Right cardiac atrium (tissue), 5 donors: ENCODE measurements at places on chromosomes 5 and 9. TPM values are rescaled to one million over a fixed set of nuclear protein-coding genes. Genes with fewer than 3 reads are reported as not detected.

DNA sequence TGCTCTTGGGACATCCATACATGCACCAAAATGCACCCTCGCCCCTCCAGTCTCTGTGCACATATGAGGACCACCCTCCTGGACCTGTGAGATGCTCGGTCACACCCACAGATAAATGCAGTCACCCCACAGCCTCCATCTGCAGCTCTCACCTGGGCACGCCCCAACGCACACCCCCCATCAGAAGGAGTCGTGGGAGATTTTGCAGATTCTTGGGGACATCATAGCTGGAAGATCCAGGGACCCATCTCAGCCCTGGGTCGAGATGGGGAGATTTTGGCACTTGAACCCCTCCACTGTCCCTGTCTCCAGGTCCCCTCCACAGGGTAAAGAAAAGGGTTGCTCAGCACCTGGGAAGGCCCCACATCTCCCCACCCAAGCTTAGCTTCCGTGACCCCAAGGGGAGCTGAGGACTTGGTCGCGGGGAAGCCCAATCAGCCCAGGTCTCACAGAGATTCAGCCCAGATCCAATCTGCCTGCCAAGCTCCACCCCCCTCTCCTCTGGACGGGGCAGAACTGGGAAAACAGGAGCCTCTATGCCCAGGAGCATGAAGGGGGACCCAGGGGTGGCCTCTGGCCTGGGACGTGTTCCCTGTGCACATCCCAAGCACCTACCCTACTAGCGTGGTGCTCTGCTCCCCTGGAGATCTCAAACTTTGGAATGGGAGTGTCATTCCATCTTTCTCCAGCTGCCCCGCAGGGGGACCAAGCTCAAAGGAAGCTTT is 89.2 kb upstream of the LMX1B start:
- DNase-seq = no peak

- DNase-seq = no peak
Measured at GRCh38 chr5:39498278-39498952, 73.6 kb upstream of the DAB2 start.

GRCh38 chr5:60722416-60722815 is 22.4 kb upstream of the DEPDC1B start:
- DNase-seq = no peak

DNA sequence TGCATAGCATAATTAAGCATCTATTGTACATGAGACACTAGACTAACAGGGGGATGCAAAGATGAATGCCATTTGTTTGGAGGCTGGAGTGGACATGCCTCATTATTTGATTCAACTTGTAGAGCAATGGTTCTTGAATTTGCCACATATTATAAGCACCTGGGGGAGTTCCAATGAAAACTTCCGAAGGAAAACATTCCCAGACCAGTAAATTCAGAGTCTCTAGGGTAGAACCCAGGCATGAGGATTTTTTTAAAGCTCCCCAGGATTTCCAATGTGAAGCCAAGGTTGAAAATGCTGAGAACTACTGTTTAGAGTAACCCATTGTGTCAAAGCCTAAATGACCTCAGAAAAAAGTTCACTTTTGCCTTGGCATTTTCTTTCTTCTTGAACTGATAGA is 93.9 kb upstream of the ITGA1 start:
- DNase-seq = no peak

DNA sequence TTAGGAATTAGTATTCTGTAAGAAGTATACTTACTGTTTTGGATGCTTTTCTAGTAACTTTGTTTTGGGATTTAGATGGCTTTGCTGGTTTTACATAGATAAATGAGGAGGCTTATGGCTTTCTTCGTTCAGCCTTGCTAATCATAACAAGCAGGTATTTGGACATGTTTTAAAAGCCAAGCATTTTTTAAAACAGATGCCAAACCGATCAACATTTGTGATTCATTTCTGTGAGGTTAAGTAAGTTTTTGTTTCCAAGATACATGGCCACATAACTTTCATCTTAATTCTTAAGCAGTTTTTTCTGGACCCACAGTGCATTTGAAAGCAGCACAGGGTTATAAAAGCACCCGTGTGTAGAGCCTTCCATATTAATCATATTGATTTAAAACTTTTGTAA is 21.7 kb downstream of the TARS1 start:
- no peak for DNase-seq

DNA sequence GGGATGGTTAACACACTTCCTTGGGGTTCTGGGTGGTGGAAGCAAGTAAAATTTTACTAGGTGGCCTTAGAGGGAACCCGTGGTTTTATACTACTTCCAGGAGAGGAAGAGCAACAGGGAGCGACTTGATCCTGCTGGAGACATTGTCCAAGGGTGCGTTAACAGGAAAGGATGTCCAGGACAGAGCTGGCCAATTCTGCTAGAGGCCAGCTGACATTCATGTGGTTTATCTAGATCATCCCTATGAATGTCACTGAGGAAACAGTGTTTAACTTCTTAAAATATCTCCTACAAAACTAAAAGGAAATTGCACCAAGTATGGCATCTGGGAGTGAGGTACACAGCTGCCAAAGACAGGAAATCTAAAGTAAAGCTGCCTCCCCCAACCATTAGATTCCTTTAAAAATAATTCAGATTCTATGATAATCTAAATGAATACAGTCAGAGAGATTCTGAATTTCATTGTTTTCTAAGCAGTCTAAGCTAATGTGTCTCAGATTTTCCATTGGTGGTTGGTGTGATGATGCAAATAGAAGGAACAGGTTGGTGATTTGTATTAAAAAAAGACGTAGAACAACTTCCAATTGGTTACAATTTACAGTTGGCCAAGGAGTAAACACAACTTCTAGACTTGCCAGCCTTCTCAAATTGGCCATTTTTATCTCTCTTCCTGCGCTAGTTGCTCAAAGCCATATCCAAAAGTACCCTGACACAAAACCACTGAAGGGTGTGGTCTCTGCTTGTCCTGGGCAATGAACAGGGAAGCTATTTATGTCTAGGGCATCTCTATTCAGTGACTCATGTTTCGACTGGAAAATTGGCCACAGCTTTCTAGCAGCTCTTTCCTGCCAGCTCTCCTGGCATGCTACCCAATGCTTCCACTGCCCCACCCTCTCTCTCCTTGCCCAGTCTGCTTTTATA is 574.7 kb upstream of the MEF2C start:
- peak; percentile 69 for DNase-seq

DNA sequence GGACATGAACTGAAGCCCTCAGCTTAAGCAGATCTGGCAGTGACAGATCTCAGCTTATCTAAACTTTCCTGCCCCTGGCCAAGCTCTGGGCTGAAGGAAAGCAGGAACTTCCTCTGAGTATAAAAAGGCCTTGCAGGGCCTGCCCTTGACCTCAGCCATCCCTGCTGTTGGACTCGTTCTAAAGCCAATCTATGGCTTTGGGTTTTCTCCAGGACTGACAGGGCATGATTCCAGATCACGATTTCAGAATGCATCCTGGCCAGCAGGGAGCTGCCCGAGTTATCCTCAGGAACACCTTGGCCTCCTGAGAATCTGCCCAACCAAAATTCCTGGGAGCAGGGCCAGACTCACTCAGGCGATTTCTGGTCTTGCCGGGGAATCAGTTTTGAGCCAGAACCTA is 502.7 kb downstream of the TLE4 start:
- peak; percentile 9 for DNase-seq

DNA sequence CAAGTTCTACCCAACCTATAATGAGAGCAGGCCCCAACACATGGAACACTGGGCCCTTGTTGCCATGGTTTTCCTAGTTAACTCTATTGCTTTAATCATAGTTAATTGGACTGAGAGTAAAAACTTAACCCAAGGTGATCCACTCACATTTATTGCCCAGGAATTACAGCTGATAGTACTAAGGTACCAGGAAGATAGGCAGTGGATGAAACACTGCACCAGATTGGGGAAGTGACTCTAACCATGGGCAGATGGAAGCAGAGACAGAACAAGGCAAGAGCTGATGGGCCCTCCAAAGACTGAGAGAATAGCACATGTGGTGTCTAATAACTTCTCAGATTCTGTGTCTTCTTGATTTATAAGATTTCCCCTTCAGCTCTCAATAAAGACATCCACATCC is 145.7 kb upstream of the TRIM32 start:
- no peak for DNase-seq

DNA sequence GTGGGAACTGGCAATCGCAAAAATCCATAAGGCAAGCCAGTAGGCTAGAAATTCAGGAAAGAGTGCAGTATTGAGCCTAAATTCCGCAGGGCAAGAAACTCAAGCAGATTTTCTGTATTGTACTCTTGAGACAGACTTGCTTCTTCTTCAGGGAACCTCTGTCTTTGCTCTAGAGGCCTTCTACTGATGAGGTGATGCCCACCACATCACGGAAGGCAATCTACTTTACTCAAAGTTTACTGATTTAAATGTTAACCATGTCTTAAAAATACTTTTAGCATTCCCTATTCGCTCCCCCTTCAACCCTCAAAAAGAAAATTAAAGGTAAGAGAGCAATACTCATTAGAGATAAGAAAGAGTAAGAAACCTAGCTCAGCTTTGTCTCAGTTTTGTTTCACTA is 11.3 kb downstream of the IL7R start:
- DNase-seq = no peak

DNA sequence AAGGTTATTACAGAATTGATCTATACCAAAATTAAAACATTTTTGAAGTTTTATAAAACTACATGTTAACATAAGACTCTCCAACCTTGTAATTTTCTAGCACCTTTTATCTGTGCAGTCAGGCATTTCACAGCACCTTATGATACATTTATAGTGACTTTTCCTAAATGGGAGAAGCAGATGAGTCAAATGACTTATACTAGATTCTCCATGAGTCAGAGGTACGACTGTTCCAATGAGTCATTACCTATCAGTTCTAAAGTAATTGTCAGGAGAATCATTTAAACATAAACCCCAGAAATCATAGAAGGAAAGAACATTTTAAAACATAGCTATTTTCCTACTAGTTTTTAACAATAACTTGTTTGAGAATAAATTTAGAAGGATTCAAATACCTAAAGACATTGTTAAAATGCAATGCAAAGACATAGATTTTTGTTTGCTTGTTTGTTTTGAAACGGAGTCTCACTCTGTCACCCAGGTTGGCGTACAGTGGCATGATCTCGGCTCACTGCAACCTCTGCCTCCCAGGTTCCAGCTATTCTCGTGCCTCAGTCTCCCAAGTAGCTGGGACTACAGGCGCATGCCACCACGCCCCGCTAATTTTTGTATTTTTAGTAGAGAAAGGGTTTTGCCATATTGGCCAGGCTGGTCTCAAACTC is 34.7 kb upstream of the DMXL1 start:
- no peak for DNase-seq

DNA sequence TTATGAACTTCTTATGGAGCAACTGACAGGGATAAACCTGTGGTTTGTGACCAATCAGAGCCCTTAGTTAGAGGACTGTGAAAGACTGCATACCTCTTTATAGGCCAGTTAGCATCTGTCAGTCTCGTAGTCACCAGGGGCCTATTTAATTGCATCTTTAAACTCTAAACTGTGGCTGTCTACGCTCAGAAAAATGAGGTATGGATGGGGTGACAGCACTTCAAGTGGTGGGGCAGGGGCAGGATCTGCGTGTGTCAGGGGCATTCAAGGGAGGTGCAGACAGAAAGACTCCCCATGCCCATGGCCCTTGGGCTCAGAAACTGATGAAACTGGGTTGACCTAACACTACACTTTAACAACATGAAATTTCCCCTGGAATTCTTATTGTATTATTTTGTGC is 132.6 kb upstream of the TBCA start:
- DNase-seq = no peak

GRCh38 chr5:83244516-83244915 is 167.2 kb downstream of the XRCC4 start:
- no peak for DNase-seq

- no peak for DNase-seq
Measured at GRCh38 chr5:40914835-40915234, 5.5 kb downstream of the C7 start.

- no peak for DNase-seq
Measured at GRCh38 chr5:6833406-6833805, 120.2 kb downstream of the TENT4A start.

GRCh38 chr5:39301406-39301805 is 62.9 kb downstream of the C9 start:
- no peak for DNase-seq

GRCh38 chr5:61414806-61415205 is 82.7 kb downstream of the ZSWIM6 start:
- no peak for DNase-seq

DNA sequence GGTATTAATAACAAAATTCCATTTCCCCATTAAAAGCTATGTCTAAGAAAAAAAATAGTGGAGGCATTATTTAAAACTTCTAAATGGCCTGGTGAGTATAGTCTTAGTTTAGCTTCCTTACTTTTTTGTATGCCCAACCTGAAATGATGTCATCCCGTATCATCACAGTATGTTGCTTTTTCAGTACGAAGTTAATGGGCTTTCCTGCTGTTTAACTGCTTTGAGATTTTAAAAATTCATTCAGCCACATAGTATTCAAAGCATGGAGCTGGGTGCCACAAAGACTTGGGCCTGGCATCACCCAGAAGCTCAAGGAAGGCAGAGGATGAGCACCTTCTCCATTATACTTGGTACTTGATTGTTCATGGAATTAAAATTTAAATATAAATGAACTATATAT is 7.4 kb downstream of the F2RL2 start:
- no peak for DNase-seq

- DNase-seq = no peak
Measured at GRCh38 chr5:102288630-102289029, 7.5 kb downstream of the SLCO4C1 start.

- no peak for DNase-seq
Measured at GRCh38 chr5:78008356-78008967, 232.3 kb upstream of the TBCA start.

DNA sequence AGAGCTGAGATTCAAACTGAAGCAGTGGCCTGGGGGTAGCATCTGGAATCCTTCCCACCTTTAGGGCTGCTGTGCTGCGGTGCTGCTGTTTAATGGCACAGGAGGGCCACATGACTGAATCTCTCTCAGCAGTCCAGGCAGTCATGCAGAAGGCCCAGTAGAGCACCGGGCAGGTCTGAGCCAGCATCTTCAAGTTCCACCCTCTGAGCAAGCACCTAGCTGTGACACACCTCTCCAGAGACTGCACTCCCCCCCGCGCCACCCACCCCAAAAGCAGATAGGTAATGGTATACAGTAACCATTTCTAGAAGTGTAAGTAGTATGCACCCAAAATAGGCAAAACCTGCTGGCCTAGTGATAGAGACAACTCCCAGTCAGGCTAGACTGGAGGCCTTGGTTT is 8.2 kb downstream of the IL4 start:
- no peak for DNase-seq

The STKLD1 gene
- 1.3 TPM for polyA plus RNA-seq

The GADD45G gene
- 157 TPM for polyA plus RNA-seq

The PRRX2 gene
- polyA plus RNA-seq = 2.6 TPM

The CER1 gene
- polyA plus RNA-seq = not detected

The SPINK7 gene
- not detected for polyA plus RNA-seq

The GPX8 gene
- 17.7 TPM for polyA plus RNA-seq

The SYK gene
- 0.97 TPM for polyA plus RNA-seq

The NTNG2 gene
- polyA plus RNA-seq = 8.6 TPM

The ARHGEF37 gene
- polyA plus RNA-seq = 10.4 TPM

The NMUR2 gene
- polyA plus RNA-seq = 0.09 TPM
